ENCODE measurements at places on chromosomes 6 and 20.

DNA sequence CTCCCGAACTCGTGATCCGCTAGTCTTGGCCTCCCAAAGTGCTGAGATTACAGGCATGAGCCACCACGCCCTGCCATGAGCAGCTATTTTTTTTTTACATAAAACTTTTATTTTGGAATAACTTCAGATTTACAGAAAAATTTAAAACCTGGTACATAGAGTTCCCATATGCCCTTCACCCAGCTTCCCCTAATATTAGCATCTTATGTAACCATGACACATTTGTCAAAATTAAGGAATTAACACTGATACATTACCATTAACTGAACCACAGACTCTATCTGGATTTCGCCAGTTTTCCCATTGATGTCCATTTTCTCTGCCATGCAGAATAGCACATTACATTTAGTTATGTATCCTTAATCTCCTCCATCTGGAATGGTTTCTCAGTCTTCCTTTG is 14.3 kb upstream of the RALGAPB start:
- no peak for DNase-seq

GRCh38 chr20:58655328-58656107 is 4.4 kb downstream of the STX16 start:
- no peak for DNase-seq

DNA sequence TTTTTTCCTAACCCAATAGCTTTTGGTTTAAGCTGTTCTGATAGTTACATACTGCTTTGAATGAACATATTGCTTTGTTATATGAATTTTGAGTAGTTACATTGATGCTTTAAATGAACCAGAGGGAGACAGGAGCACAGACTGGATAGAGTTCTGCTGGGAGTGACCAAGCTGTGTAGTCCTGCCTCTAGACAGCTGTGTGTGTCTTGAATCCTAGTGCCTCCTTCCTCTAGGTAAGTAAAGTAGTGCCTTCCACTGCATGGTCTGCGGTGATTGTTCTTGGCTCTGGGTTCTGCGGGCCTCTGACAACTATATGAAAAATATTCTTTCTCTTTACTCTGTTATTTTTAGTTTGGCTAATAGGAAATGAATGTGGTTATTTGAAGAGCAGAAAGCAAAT is 46.0 kb upstream of the ADGRG6 start:
- DNase-seq = no peak

DNA sequence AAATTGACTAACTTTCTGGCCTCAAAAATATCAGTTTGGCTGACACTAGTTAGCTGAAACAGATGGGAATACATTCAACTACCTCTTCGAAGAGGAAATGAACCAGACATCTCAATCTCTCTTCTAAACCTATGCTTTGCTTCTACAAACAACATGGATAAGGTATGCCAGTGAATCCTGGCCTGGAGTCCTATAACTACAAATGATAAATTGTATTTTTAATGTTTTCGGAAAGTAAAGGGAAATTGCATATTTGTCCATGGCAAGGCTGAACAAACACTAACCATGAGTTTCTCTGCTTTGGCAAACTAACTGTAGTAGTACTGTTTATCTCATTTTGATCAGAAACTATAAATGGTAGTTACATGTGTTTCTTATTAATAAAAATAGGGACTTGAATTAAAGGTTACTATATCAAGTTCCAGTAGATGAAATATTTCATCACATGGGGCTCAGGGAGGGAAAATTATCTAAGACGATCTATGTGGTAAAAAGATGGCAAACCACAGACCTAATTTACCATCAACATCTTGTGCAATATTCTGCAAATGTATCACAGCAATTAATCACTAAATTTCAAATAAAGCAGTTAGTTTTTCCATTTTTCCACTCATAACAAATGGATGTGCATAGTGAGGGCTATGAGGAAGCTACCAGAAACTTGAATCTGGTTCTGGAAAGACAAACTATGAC is 76.8 kb downstream of the COL12A1 start:
- DNase-seq = no peak

- DNase-seq = no peak
Observed at GRCh38 chr6:166511316-166511715, 75.2 kb downstream of the RAMACL start.

DNA sequence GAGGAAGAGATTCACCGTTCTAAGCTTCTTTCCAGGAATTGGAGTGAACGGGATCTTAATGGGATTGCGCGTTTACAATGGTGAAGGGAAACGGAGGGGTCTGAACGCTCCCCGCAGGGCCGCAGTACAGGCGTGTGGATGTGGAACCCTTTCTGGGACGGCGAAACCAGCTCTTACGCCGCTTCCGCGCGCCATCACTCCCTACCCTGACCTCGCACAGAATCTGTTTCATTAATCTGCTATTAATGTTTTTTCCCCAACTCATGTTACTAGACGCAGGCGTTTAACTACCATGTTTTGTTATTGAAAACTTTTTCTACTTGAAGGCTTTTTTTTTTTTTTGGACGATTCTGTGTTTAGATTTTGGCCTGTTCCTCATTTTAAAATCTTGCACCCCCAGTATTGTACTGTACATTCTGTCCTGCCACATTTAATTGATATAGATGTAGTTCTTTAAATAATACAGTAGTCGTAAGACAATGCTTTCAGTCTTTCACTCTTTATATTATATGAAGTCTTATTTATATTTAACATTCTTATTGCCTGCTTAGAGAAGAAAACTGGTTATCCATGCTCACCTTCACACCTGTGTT is 696 bp upstream of the SUPT3H start:
- DNase-seq = no peak

- no peak for DNase-seq
Observed at GRCh38 chr6:169168302-169168630, 85.4 kb downstream of the THBS2 start.

- DNase-seq = no peak
Observed at GRCh38 chr20:19560881-19561480, 197.1 kb upstream of the RIN2 start.
